ENCODE measurements at places on chromosomes 2 and 18.

DNA sequence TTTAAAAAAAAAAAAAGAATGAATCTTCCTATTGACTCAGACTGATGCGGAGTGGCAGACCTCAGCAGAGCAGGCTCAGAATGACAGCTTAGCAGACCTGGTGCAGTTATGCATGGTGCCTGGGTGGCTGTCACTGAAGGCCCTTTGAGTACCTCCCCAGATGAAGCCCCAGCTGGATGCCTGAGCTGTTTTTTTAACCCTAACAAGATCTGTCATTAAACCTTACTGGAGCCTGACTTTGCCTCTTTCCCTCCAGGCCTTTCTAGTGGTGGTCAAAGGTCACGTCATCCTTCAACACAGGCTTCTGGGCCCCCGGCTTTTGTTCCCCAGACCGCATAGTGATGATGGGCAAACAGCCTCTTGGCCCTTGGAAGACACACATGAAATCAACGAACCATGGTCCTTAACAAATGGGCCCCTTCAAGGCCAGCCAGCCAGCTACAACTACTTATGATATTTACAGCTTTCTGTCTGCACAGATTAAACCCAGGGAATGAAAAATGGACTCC, 138.3 kb upstream of the CYP1B1 start:
- DNase-seq = peak; percentile 13

DNA sequence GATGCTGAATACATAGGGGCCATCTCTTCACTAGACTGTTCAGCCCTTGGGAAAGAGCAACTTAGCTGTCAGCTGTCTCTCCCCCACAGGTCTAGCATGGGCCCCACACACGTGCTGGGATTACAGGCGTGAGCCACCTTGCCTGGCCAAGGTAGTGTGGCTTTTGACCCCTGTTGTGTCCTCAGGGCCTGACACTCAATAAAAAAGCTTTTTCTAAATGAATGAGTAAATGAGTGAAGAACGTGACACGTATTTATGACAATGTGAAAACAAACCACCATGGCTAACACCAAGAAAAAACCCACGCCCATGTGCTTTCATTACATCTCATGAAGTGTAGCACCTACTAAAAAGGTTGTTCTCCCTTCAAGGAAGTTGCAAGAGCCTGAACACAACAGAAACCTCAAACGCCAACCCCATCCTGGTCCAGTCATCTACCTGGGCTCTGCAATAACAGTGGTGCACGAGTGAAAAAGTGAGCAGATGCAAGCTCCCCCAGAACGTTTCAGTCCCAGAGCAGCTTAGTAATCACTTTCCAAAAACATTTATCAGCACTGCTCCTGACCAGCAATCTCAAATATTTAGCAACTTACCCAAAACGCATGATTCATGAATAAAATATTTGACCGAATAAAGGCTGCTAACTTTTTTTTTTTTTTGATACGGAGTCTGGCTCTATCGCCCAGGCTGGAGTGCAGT, 3.4 kb downstream of the WDFY1 start:
- DNase-seq = no peak

- no peak for DNase-seq
Measured at GRCh38 chr2:39733070-39733674, 45.9 kb downstream of the THUMPD2 start.

DNA sequence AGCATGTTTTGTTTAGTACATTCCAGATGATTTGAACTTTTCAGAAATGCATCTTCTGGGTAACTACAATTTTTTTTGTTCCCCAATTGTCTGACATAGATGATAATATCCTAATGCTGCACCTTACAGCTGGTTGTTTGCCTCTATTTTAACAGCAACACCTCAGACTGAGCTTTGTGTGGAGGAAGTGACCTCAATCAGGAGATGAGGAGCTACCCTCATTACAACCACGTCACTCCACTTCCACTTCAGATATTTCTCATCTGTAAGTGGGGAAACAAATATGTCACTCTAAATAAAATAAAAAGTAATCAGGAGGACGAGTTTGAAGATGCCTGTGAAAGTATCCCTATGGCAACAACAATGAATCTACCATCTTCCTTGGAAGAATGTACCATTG, 12.1 kb upstream of the SRSF7 start:
- DNase-seq = no peak

DNA sequence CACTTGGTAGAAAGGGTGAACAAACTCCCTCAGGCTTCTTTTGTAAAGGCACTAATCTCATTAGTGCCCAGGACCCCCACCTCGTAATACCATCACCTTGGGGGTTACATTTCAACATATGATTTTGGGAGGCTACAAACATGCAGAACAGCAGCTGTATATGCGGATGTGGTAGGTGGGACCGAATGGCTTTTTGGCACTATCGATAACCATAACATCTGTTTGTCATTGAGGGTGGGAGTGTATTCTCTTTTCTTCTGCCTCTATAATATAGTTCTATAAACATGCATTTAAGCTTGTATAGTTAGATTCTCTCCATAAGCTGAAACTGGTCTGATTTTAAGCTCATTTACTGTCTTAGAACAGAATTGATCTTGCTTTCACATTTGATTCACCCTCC, 239.1 kb upstream of the BOD1L2 start:
- DNase-seq = no peak

DNA sequence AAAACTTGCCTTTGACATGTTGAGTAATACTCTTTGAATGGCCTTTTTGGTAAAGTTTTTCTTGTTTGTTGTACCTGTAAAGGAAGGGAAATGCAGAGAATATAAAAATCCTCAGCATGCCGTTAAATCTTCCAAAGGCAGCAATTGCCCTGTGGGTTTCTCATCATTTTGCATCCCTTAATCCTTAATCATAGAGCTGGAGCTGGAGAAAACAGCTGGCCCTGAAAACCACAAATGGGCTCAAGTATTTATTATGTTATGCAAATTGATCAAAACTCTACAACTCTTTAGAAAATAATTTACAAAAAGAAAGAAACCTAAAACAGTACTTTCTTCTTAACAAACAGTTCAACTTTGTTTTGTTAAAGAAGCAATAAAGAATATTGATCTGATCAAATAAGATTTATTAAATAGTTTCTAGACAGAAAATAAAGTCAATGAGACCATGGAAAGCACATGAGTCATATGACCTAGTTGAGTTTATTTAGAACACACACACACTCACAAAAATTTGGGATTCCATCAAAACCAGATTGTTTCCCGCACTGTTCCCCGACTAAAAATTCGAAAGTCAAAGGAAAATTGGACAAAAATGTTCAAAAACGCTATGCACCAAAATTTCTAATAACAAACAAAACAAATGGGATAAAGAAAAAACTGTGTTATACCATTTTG, 309.0 kb downstream of the GULP1 start:
- no peak for DNase-seq

DNA sequence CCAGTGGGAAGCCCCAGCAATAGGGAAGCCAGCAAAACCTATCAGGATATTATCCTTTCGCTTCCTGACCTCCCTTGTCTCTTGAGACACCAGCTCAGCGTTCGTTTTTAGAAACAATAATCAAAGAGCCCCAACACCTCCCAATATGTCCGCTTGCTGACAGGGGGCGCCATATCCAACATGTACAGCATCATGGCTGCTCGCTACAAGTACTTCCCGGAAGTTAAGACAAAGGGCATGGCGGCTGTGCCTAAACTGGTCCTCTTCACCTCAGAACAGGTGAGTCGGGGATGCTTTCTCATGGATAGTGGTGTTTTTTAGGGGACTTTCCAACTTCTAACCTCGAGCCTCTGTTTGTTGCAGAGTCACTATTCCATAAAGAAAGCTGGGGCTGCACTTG, 28.7 kb downstream of the GAD1 start:
- DNase-seq = no peak

DNA sequence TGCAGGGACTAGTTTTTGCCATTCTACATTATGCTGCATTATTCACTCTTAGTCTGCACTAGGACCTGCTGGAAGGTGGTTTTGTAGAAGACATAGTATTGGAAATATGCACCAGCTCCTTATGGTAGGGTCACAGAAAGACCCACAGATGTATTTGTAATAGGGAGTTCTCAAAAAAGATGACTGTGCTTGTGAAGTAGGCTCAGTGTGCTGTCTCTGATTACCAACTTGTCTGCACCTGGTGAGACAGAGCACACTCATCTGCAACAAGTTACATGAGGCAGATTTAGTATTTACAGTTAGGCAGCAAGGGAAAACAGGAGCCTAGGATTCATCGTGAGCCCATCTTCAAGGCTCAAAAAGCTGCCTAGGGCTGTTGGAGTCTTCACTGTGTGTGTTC, 29.4 kb downstream of the RHBDD1 start:
- DNase-seq = no peak

DNA sequence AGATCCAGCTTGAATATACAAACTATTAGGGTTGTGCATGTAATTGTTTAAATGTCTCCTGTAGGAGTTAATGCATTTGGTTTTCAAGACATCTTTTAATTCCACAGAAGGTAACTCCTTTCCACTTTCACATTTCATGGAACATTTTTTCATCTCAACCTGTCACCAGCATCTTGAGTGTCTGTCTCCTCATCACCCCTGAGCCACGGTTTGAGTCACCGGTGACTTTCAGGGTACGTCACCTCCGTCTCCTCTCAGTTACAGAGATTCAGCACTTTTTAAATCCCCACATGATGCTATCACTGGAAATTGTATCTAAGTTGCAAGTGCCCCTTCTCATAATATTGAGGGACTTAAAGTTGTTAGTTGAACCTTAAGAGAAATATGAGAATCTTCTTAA, 25.3 kb downstream of the GPR55 start:
- no peak for DNase-seq

GRCh38 chr2:43715300-43716098, 39.3 kb upstream of the C1GALT1C1L start:
- no peak for DNase-seq

GRCh38 chr2:126953483-126953882, 54.8 kb downstream of the TEX51 start:
- DNase-seq = no peak

GRCh38 chr2:168529054-168529833, 73.2 kb downstream of the CERS6 start:
- no peak for DNase-seq

DNA sequence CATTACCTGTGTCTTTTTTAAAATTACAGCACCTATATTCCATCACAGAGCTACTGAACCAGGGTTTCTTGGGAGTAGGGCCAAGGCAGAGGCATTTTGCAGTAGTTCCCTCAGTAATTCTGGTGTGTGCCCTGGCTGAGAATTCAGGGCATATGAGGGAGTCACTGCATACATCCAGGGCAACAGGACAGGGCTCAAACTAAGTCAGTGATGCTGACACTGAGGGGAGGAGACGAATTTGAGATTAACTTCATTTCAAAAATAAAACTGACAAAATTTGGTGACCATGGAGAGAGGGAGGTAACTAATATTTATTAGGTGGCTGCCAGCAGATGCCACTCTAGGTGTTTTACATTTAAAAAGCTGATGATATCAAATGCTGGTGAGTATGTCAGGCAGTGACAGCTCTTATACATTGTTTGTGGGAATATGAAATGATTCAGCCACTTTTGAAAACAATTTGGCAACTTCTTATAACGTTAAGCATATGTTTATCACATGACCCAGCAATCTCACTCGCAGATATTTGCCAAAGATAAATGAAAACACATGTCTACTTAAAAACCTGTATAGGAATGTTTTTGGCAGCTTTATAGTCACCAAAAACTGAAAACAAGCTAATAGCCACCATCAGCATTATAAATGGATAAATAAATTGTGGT, 20.3 kb downstream of the STRADB start:
- no peak for DNase-seq

- no peak for DNase-seq
Measured at GRCh38 chr2:146661473-146662096, 1183.2 kb upstream of the ACVR2A start.

GRCh38 chr18:79736846-79737245, 57.2 kb downstream of the CTDP1 start:
- DNase-seq = no peak

DNA sequence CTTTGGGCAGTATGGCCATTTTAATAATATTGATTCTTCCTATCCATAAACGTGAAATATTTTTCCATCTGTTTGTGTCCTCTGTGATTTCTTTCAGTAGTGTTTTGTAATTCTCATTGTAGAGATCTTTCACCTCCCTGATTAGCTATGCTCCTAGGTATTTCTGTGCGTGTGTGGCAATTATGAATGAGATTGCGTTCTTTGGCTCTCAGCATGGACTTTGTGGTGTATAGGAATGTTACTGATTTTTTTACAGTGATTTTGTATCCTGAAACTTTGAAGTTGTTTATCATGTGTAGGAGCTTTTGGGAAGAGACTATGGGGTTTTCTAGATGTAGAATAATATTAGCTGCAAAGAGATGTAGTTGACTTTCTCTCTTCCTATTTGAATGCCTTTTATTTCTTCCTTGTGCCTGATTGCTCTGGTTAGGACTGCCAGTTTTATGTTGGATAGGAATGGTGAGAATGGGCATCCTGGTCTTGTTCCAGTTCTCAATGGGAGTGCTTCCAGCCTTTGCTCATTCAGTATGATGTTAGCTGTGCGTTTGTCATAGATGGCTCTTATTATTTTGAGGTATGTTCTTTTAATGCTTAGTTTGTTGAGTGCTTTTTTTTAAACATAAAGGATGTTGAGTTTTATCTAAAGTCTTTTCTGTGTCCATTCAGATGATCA, 27.0 kb upstream of the THUMPD2 start:
- DNase-seq = no peak

DNA sequence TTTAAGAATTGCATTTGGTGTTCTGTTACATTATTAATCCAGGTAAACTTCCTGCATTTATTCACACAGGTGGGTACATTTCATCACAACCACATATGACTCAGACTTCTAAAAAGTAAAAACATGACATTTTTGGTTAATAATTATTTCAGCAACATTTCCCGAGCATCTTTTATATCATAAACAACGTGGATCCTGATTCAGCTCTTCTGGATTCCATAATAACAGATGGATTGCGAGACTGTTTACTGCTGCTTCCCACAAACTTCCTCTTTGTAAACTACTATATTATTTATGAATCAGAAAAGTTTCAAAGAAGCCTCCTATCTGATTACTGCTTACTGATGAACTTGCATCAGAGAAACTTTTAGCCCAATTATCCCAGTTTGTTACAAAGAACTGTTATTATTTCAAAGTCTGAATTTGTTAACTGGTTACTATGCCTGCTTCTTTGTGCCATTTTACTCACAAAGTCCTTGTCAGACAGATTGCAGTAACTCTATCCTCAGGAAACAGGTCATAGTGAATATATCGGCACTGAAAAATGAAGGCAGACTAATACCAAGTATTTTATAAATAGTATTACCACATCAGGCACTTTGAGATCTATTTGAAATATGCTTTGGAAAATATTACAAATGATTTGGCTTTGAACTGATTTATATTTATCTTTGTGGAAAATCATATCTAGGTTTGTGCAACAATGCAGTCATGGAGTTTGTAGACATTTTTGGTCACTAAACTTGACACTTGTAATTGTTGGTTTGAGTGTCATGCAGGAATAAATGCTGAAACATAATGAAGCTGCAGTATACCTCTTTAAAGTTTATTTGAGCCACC, 511.6 kb downstream of the PLCL1 start:
- no peak for DNase-seq

DNA sequence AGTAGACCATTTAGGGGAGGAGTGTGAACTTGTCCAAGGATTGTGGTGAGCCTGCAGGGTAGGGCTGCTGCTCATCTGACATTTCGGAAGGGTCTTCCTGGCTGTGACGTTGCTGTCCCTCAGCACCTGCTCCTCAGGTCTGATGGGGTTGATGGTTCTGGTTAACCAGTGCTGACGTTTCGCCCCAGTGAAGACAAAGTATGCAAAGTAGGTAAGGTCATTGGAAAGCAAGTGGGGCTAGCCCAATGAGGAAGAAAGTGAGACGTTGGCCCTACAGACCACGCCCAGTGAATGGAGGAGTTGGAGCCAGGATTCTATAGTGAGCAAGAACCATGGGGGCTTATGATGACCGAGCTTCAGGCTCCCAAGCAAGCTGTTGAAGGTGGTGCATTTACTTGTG, 33.4 kb upstream of the ZNF396 start:
- no peak for DNase-seq
